ENCODE measurements at places on chromosomes 5 and 9. TPM values are rescaled to one million over a fixed set of nuclear protein-coding genes. Genes with fewer than 3 reads are reported as not detected.

Gene REEP2
- 6.5 TPM for total RNA-seq

Gene FCN2
- not detected for total RNA-seq

Gene DOCK8
- total RNA-seq, result 145 TPM

Gene MYOZ3
- not detected for total RNA-seq

Gene ISOC1
- 23.8 TPM for total RNA-seq

Gene RFESD
- total RNA-seq, result 10.9 TPM

Gene SH3PXD2B
- total RNA-seq, result 0.11 TPM

Gene ZNF608
- 58.8 TPM for total RNA-seq

Gene OTULINL
- total RNA-seq, result 1.9 TPM

Gene HRCT1
- not detected for total RNA-seq

Gene TERT
- 198 TPM for total RNA-seq

Gene PCDHB7
- not detected for total RNA-seq

Gene PCDHGA1
- total RNA-seq, result 1.9 TPM

Gene CARTPT
- total RNA-seq, result not detected

Gene TMEM167A
- total RNA-seq, result 55.7 TPM

Gene MLANA
- not detected for total RNA-seq

Gene BTNL9
- 232 TPM for total RNA-seq

Gene ANKRD34B
- not detected for total RNA-seq

Gene STK32A
- not detected for total RNA-seq

Gene SLC34A3
- total RNA-seq, result not detected

Gene IRGM
- not detected for total RNA-seq

Gene POMT1
- 27.7 TPM for total RNA-seq

Gene CDX1
- not detected for total RNA-seq

Gene PCDHB2
- total RNA-seq, result not detected

Gene HABP4
- 11.5 TPM for total RNA-seq

Gene APBA1
- not detected for total RNA-seq

Gene PPP3R2
- total RNA-seq, result not detected

Gene SLC6A18
- not detected for total RNA-seq

Gene BAAT
- not detected for total RNA-seq

Gene IFNA21
- not detected for total RNA-seq

Gene SLC25A48
- total RNA-seq, result not detected

Gene CCDC180
- 1.2 TPM for total RNA-seq

Gene PCDHGA3
- 0.65 TPM for total RNA-seq

Gene PCDHAC2
- total RNA-seq, result not detected

Gene PDE6A
- not detected for total RNA-seq

Gene SCGB3A2
- not detected for total RNA-seq

Gene WDR70
- 35.4 TPM for total RNA-seq

Gene PCDHA1
- not detected for total RNA-seq

Gene LMX1B
- total RNA-seq, result not detected

Gene CBY3
- not detected for total RNA-seq

Gene LCN2
- total RNA-seq, result not detected

Gene DBH
- total RNA-seq, result not detected

Gene GFI1B
- 3.3 TPM for total RNA-seq

Gene GRIN3A
- total RNA-seq, result not detected

Data from OCI-LY7 (cell line).